ENCODE measurements at places on chromosomes 7 and 10. TPM values are rescaled to one million over a fixed set of nuclear protein-coding genes. Genes with fewer than 3 reads are reported as not detected.

The RAB18 gene
- total RNA-seq: 33.3 TPM

The CRYGN gene
- not detected for total RNA-seq

The ALOX5 gene
- 27.8 TPM for total RNA-seq

The FAM25C gene
- not detected for total RNA-seq

The CDC14C gene
- not detected for total RNA-seq

The ARL3 gene
- 11.4 TPM for total RNA-seq

The TMEM236 gene
- total RNA-seq: 1.8 TPM

The MOGAT3 gene
- total RNA-seq: not detected

The ECHDC3 gene
- 60.6 TPM for total RNA-seq

- H3K27me3 ChIP-seq: no peaks in the 10 kb centered on the region
- H3K4me1 ChIP-seq: no peaks in the 10 kb centered on the region
- peak overlapping the region; percentile 84 for H3K27ac ChIP-seq
- no peak overlapping the region for H3K4me3 ChIP-seq
- no peak for DNase-seq
- H3K36me3 ChIP-seq: peaks cover 21% of the 10 kb centered on the region
These were observed 134.4 kb downstream of the SH3PXD2A start for GRCh38 chr10:103720964-103721335.

DNA sequence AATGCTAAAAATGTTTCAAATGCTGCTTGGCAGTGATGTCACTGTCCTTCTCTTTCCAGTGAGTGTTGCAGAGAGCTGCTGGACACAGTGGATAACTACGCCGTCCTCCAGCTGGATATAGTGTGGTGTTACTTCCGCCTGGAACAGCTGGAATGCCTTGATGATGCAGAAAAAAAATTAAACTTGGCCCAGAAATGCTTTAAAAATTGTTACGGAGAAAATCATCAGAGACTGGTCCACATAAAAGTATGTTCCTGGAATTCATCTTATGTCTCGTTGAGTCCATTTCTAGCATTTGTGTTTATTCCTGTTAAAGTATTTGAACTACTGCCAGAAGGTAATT lies 25.2 kb downstream of the NUB1 start:
- DNase-seq: no peak
- no peak overlapping the region for H3K27ac ChIP-seq
- H3K36me3 ChIP-seq: peaks cover 34% of the 10 kb centered on the region
- peaks cover 28% of the 10 kb centered on the region for H3K4me1 ChIP-seq

GRCh38 chr10:126196281-126196680 lies 192.0 kb downstream of the ADAM12 start:
- H3K27ac ChIP-seq: no peak overlapping the region
- no peak overlapping the region for H3K4me3 ChIP-seq
- H3K27me3 ChIP-seq: no peaks in the 10 kb centered on the region

GRCh38 chr7:91421018-91421417 lies 156.8 kb downstream of the FZD1 start:
- no peaks in the 10 kb centered on the region for H3K36me3 ChIP-seq
- H3K4me1 ChIP-seq: no peaks in the 10 kb centered on the region
- H3K27me3 ChIP-seq: no peaks in the 10 kb centered on the region
- no peak for DNase-seq

GRCh38 chr7:21960922-21961321 lies 15.2 kb upstream of the CDCA7L start:
- H3K36me3 ChIP-seq: no peaks in the 10 kb centered on the region
- H3K27me3 ChIP-seq: no peaks in the 10 kb centered on the region
- H3K4me1 ChIP-seq: no peaks in the 10 kb centered on the region
- no peak overlapping the region for H3K4me3 ChIP-seq
- H3K27ac ChIP-seq: no peak overlapping the region

GRCh38 chr7:45606050-45606449 lies 31.9 kb downstream of the ADCY1 start:
- H3K27ac ChIP-seq: no peak overlapping the region
- no peaks in the 10 kb centered on the region for H3K4me1 ChIP-seq
- H3K4me3 ChIP-seq: no peak overlapping the region
- H3K27me3 ChIP-seq: no peaks in the 10 kb centered on the region

DNA sequence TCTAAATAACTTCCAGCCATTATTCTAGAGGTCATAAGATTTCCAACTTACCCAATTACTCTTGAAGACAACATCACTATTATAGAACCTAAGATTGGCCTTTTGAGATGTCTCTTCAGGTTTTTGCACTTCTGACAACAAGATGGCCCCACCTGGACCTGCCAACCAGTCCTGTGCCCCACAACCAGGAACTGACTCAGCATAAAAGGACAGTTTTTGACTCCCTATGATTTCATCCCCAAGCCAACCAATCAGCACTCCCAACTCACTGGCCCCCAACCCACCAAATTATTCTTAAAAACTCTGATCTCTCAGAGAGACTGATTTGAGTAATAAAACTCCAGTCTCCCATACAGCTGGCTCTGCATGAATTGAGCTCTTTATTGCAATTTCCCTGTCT lies 94.4 kb downstream of the TMEM106B start:
- no peak for DNase-seq
- H3K36me3 ChIP-seq: no peaks in the 10 kb centered on the region
- H3K27me3 ChIP-seq: no peaks in the 10 kb centered on the region
- H3K4me3 ChIP-seq: no peak overlapping the region

DNA sequence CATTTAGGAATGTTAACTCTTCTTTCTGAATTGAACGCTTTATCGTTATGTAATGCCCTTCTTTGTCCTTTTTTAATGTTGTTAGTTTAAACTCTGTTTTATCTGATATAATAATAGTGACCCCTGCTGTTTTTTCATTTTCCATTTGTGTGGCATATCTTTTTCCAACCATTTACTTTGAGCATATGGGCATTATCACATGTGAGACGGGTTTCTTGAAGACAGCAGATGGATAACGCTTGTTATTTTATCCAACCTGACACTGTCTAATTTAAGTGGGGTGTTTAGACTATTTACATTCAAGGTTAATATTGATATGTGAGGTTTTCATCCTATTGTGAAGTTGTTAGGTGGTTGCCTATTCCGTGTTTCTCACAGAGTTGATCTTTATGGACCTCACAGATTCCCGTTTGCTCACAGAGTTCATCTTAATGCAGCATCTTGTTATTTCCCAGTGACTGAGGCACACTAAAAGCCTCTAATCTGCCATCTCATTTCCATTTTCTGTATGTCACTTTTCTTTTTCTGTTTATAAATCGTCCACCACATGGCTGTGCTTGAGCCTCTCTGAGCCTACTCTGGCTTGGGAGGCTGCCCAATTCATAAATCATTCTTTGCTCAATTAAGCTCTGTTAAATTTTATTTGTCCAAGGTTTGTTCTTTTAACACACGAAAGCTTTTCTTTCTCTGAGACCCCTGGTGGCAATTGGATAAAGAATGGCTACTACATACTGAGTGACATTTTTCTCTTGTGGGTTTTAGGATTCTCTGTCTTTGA lies 286.2 kb downstream of the HTR7 start:
- no peak overlapping the region for H3K27ac ChIP-seq
- no peaks in the 10 kb centered on the region for H3K27me3 ChIP-seq
- H3K36me3 ChIP-seq: no peaks in the 10 kb centered on the region
- H3K4me1 ChIP-seq: no peaks in the 10 kb centered on the region
- H3K4me3 ChIP-seq: no peak overlapping the region

- peaks cover 12% of the 10 kb centered on the region for H3K4me1 ChIP-seq
- no peak overlapping the region for H3K4me3 ChIP-seq
- H3K27ac ChIP-seq: no peak overlapping the region
- peak; percentile 93 for DNase-seq
- no peaks in the 10 kb centered on the region for H3K27me3 ChIP-seq
These were observed 55.9 kb downstream of the UPF2 start for GRCh38 chr10:11986593-11987216.

DNA sequence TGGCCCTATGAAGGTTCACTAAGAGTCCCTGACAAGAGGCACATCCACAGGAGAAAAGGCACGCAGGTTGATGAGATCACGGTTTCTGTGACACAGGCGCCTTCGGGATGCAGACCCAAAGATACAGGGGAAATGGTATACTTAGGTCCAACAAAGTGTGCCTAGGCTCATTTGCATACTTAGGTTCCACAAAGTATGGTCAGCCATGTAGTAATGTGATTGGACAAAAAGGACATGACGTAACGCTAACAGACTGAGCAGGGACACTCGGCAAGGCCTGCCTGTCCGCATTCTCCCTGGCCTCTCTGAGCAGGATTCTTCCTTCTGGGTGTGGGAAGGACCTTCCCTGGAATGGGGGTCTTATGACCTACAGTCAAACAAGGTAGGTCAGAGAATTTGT lies 190.6 kb downstream of the CELF2 start:
- H3K36me3 ChIP-seq: peaks cover 19% of the 10 kb centered on the region
- H3K4me3 ChIP-seq: no peak overlapping the region
- no peak overlapping the region for H3K27ac ChIP-seq
- DNase-seq: no peak

GRCh38 chr7:155009570-155010157 lies 6.7 kb upstream of the PAXIP1 start:
- H3K4me1 ChIP-seq: peaks cover 3% of the 10 kb centered on the region
- DNase-seq: no peak
- no peak overlapping the region for H3K4me3 ChIP-seq
- H3K36me3 ChIP-seq: no peaks in the 10 kb centered on the region
- H3K27me3 ChIP-seq: no peaks in the 10 kb centered on the region

DNA sequence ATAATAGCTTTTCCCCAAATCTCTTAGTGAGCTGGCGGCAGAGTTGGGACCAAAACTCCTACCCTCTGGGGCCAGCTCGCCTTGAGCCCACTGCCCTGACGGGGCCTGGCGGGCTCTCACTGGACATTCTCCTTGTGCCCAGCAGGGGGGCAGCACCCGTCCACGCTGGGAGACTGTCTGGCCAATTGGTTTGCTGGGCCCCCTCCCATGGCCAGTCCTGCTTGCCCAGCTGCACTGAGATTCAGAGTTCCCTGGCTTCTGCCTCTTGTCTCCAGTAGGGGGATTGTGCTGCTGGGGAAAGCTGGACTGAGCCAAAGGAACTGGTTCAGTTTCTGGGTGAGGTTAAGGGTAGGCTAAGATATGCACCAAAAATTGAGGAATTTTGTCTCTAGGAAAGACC lies 59.8 kb downstream of the RAMP3 start:
- no peak overlapping the region for H3K27ac ChIP-seq
- no peaks in the 10 kb centered on the region for H3K4me1 ChIP-seq
- H3K4me3 ChIP-seq: no peak overlapping the region
- no peak for DNase-seq

- H3K4me3 ChIP-seq: no peak overlapping the region
- DNase-seq: no peak
- no peaks in the 10 kb centered on the region for H3K27me3 ChIP-seq
- no peaks in the 10 kb centered on the region for H3K4me1 ChIP-seq
- H3K36me3 ChIP-seq: no peaks in the 10 kb centered on the region
These were observed 81.0 kb downstream of the POLL start for GRCh38 chr10:101506829-101507661.

DNA sequence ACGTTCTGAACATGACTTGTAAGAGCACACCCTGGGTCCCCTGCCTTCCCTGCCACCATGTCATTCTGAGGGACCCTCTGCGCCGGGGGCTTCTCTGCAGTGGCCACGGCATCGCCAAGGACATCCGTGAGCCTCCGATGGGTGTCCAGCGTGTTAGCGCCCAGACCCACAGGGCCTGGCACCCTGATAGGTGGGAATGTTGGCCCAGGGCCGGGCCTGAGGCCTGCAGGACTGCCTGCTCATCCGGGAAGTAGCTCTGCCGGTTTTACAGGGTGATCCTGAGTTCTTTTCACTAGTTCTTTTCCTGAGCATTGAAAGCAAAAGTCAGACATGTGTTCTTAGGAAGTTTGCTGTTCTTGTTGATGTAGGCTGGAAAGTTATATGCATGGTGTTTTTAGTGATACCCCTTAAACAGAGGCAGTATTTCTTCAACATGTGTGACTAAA lies 54.5 kb downstream of the WDR37 start:
- no peaks in the 10 kb centered on the region for H3K27me3 ChIP-seq
- no peak for DNase-seq
- H3K36me3 ChIP-seq: peaks cover 88% of the 10 kb centered on the region
- no peaks in the 10 kb centered on the region for H3K4me1 ChIP-seq

- no peaks in the 10 kb centered on the region for H3K36me3 ChIP-seq
- peak overlapping the region; percentile 69 for H3K4me3 ChIP-seq
- H3K27me3 ChIP-seq: no peaks in the 10 kb centered on the region
- peaks cover 25% of the 10 kb centered on the region for H3K4me1 ChIP-seq
These were observed 854 bp downstream of the CTBP2 start for GRCh38 chr10:125159486-125159931.

- H3K27ac ChIP-seq: no peak overlapping the region
- no peak for DNase-seq
- no peak overlapping the region for H3K4me3 ChIP-seq
- no peaks in the 10 kb centered on the region for H3K27me3 ChIP-seq
- no peaks in the 10 kb centered on the region for H3K4me1 ChIP-seq
These were observed 1019.8 kb downstream of the CNTNAP2 start for GRCh38 chr7:147136352-147136751.

- no peak for DNase-seq
- no peak overlapping the region for H3K27ac ChIP-seq
- no peaks in the 10 kb centered on the region for H3K27me3 ChIP-seq
- no peaks in the 10 kb centered on the region for H3K36me3 ChIP-seq
These were observed 73.9 kb downstream of the NRP1 start for GRCh38 chr10:33260403-33261149.

DNA sequence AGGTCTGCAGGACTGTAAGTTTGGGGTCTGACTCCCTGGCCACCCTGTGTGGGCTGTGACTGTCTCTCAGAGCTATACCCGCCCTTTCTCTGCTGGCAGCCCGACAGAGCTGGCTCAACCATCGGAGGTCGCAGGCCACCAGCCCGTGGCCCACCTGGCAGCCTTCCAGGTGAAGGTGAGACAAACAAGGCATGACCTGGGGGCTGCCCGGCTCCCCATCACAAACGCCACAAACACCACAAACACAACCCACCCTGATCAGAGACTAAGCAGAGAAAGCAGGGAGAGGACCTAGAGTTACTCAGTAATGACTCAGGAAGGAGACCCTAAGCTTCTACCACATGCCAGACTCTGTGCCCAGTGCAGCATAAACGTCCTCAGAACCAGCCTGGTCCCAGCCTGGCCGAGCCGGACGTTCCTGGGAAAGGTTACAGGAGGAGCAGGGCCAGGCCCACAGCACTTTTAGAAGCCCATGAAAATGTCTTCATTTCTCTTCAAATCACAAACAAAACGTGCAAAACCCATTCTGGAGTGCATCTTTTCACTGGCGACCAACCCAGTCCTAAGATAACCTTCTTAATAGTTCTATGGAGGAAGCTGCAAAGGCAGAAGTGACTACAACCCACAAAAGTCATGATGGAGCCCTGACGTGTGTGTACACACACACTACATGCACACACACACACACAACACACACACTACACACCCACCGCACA lies 66.8 kb downstream of the MKI67 start:
- no peak overlapping the region for H3K27ac ChIP-seq
- H3K36me3 ChIP-seq: peaks cover 59% of the 10 kb centered on the region
- no peak overlapping the region for H3K4me3 ChIP-seq

GRCh38 chr10:98419469-98420261 lies 4.7 kb upstream of the PYROXD2 start:
- H3K36me3 ChIP-seq: peaks cover 5% of the 10 kb centered on the region
- no peaks in the 10 kb centered on the region for H3K4me1 ChIP-seq
- DNase-seq: no peak
- H3K4me3 ChIP-seq: no peak overlapping the region
- H3K27me3 ChIP-seq: no peaks in the 10 kb centered on the region
- no peak overlapping the region for H3K27ac ChIP-seq

- no peak for DNase-seq
- no peak overlapping the region for H3K27ac ChIP-seq
- H3K4me3 ChIP-seq: no peak overlapping the region
- H3K27me3 ChIP-seq: no peaks in the 10 kb centered on the region
- no peaks in the 10 kb centered on the region for H3K36me3 ChIP-seq
These were observed 150.2 kb downstream of the GNAI1 start for GRCh38 chr7:80284855-80285254.
